Mucosa of descending colon (tissue), 3 donors: ENCODE measurements at places on chromosomes 13 and 19. TPM values are rescaled to one million over a fixed set of nuclear protein-coding genes. Genes with fewer than 3 reads are reported as not detected.

PLK5 gene
- not detected for total RNA-seq

ACOD1 gene
- not detected for total RNA-seq

KLK3 gene
- total RNA-seq = 3.7 TPM

LMTK3 gene
- 0.48 TPM for total RNA-seq

APOC4 gene
- total RNA-seq = not detected

RDH8 gene
- not detected for total RNA-seq

CFAP97D2 gene
- not detected for total RNA-seq

ELANE gene
- total RNA-seq = 1.2 TPM

SLC1A6 gene
- not detected for total RNA-seq

SERTAD3 gene
- total RNA-seq = 55.4 TPM

NXNL1 gene
- not detected for total RNA-seq

SCGB2B2 gene
- 0.24 TPM for total RNA-seq

CYP4F3 gene
- total RNA-seq = 2.7 TPM

SERP2 gene
- 3.3 TPM for total RNA-seq

FCHO1 gene
- total RNA-seq = 4.2 TPM

SIGLEC9 gene
- 1.4 TPM for total RNA-seq

ZNF285 gene
- total RNA-seq = 4.4 TPM

KLK4 gene
- total RNA-seq = 1.4 TPM
